ENCODE measurements at places on chromosomes 6 and 20. TPM values are rescaled to one million over a fixed set of nuclear protein-coding genes. Genes with fewer than 3 reads are reported as not detected.
A peak's percentile ranks its signal among the peaks of the same experiment; 100 is the strongest.

DNA sequence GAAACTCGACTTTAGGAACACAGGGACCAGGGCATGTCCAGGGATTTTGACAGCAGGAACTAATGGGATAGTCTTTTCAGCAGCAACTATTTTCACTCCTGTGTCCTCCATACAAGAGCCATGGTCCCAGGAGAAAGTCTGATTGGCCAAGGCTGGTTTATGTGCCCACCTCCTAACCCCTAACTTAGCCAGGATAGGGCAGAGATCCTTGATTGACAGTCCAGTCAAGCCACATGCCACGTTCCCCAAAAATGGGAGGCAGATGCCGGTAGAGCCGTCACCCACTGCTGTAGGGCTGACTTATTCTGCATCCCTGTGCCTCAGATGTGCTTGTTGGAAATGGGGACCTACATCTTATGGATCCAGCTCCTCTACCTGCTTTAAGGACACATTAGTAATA is 22.3 kb downstream of the SLC2A10 start:
- DNase-seq, result no peak

DNA sequence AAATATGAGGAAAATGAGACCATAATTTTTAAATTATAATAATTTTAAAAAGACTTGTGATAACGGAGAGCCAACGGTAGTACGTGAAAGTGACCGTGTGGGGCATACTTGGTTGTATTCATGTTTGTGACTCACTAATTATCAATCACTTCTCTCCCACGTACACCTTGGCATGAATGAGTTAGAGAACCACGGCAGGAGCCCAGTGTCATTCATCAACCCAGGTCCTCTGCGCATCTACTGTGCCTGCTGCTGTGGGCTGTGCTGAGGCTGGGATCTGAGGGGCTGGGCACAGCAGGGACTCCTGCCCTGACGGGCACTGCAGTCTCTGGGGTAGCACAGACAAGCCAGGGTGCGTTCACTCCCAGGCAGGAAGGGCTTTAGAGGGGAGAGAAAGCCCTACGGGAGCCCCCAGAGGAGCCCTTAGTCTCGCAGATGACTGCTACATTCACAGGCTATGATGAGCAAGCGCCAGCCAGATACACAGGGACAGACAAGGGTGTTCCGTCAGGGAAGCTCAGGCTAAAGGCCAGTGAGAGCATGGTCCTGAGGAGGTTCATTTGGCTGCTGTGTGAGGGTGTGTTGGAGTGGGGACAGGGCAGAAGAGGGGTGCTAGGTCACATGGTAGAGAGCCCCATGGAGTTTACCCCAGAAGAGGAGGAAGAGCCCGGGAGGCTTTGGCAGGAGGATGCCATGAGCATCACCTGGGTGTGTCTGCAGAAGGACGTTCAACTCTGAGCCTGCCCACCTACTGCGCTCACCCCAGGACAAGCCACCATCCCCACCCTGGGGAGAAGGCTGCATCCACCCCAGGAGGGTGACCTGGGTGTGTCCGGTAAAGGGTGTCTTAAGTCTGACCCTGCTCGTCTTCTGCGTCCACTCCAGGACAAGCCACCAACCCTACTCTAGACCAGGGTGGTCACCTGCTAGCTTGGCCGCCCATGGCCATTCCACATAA is 8.2 kb upstream of the RPS6KA2 start:
- DNase-seq, result no peak

TRIM38 gene
- total RNA-seq, result 9.6 TPM

GRCh38 chr6:124190256-124190655 is 386.6 kb downstream of the NKAIN2 start:
- no peak for DNase-seq

ETV7 gene
- 3.6 TPM for total RNA-seq

GRCh38 chr20:46099491-46100287 is 9.9 kb upstream of the NCOA5 start:
- DNase-seq, result peak; percentile 49

MCCD1 gene
- total RNA-seq, result not detected

DNA sequence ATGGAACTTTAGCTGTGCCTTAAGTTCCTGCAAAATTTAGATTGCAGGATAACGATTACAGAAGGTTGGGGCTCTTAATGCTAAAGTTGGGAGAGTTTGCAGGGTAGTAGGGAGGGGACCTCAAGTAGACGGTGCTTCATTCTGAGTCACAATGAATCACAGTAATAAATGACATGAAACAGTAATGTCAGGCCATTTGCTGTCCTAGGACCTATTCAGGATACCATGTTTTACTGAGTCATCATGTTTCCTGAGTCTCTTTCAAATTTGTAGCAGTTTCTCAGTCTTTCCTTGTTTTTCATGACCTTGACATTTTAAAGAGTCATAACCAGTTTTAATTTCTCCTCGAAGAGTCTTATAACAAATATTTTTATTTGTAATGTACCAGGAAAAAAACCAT is 406.9 kb upstream of the MAP3K7 start:
- DNase-seq, result no peak

DNA sequence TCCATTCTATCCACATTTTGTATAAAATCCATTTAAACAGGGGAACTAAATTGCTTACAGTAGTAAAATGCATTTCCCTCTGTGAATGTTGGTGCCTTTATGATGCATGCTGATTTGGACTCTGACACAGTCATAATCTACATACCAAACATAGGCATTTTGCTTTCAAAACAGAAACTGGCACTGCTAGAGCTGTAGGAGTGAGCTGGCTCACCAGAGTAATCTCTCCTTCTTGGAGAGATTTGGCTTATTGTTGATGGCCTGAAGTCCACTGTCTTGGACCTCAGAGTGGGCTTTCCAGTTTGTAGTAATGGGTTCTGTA is 363.2 kb upstream of the FLRT3 start:
- no peak for DNase-seq

MUC21 gene
- not detected for total RNA-seq

DNA sequence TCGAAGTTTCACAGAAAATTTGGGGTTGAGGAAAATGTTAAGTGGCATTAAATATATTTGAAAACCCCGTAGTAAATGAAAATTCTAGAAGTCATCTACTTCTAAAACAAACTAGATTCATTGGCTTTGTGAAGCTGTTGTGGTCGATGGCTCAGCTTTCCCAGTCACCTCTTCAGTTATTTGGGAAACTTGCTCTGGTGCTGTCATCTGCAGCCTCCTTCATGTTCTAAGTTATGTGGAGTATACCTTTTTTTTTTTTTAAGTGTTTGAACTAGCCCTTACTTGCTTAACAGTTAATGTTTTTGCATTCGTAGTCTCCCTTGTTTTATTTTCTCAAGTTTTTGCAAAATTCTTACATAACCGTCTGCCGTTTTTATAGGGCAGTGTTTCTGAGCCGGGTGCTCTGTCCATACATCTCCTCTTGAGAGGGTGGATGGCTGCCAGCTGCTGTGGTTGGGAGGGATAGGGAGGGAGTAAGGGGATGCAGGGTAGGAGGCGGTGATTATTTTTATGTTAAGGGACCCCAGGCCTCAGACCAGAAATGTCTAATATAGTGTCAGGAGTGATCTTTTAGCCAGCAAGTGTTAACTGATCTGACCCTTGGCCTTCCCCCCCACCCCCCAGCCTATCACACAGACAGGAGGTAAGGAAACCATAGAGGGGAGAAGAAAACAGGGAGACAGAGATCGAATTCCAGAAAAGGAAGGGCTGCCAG is 7.1 kb downstream of the RREB1 start:
- no peak for DNase-seq

DNA sequence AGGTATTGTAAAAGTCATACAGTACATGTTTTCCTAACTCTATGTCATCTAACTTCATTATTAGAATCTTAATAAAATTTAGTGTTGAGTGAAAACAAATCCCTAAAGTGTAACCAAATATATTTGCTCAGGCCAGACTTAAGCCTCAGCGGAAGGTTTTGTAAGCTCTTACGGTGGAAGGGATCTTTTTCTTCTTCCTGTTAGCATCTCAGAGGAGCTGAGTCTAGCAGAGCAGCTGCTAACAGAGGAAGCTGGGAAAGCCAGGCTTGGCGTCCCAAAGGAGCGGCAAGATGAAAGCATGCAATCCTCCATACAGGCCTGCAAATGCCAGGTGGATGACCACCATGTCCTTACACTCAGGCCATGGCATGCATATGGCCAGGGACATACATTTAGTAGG is 72.4 kb downstream of the ADTRP start:
- no peak for DNase-seq

MUCL3 gene
- not detected for total RNA-seq

- no peak for DNase-seq
Measured at GRCh38 chr20:61387204-61387953, 135.3 kb downstream of the CDH4 start.

ULBP2 gene
- 0.31 TPM for total RNA-seq

DNA sequence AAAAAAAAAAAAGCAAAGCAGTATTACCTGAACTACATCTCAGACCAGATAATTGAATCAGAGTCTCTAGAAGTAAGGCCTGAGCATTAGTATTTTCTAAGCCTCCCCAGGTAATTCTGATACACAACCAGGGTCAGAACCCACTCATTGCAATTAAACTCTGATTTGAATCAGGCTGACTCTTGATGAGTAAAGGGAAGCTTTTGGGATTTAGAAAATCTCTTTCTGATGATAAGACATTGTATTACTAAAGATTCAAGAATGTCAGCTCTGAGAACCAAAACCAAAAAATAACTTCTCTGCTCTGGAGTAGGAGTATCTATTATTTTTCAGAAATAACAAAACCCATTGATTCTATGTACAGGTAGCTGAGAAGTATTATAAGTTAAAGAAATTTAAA is 100.1 kb upstream of the COL21A1 start:
- no peak for DNase-seq

ANGPT4 gene
- total RNA-seq, result not detected

- no peak for DNase-seq
Measured at GRCh38 chr6:122726649-122727048, 52.9 kb upstream of the FABP7 start.

GRCh38 chr6:5990786-5991185 is 15.9 kb downstream of the NRN1 start:
- no peak for DNase-seq

PRPH2 gene
- 0.40 TPM for total RNA-seq

TINAG gene
- 41.6 TPM for total RNA-seq

DNA sequence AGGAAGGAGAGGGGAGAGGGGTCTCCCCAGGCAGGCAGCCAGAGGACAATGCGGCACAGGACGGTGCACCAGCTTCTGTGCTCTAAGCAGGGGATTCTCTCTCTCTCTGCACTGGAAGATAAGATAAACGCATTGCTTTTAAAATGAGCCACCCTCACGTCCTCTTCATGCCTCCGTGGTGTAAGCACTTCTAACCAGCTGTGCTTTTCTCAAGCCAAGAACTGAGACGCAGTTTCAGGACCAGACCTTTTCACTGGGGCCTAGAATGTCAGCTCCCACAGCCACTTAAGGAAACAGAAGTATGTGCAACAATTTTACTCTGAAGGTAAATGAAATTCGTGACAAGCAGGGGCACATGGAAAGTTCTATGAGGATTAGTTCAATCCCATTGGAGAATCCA is 82.4 kb downstream of the PSMB1 start:
- no peak for DNase-seq

DNA sequence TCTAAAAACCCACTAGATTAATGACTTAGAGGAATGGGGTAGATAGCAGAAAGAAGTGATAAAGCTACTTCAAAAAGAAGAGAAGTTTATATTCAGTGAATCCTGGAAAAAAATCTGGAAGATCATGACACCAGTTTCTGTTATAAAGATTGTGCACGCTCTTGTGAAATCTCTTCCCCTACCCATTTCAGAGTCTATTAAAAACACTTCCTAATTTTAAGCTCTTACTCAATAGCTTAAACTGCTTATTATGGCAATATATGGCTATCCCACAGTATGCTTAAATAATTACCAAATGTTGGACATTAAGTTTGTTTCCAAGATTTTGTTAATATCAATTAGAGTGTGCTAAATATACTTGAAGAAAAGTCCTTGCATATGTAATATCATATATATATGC is 585.3 kb upstream of the MAN1A1 start:
- DNase-seq, result no peak

DNA sequence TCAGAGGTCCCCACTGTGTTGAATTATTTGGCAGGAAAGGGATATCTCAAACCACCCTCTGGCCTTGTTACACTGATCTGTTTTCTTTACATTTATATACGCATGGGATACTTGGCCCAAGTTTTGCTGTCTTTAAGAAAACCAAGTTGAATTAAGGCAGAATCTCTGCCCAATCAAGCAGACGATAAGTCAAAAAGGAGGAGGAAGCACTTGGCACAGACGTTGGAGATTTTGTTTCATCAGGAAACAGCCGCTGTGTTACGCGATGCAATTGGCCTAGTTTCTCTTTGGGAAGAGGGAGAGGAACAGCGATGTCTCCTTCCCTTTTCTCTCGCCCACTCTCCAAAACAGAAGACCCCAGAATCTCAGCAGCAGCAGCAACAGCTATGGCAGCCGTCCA is 20.2 kb upstream of the NAA20 start:
- no peak for DNase-seq

DNA sequence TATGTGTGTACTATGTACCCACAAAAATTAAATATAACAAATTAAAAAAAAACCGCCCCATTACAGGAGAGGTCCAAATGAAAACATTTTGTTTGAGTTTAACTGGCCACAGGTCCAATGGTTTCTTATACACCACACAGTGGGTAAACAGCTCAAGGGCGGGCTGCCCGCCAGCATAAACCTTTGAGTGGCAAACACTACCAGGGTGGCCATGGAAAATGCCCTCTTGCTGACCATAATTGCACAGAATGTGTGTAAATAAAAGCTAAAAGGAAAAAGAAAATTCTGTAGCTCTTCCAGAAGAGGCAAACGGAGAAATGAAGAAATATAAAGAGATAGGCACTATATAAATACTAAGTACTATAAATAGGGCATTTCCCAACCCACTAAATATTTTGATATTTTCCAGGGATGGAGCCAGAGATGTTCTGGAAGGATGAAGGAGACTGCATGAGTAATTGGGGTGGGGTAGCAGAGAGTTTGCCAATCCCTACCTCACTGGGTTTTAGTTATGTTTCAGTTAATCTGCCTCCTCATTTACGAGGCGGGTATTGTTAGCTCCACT is 1.1 kb upstream of the CDC5L start:
- DNase-seq, result peak; percentile 41

- DNase-seq, result no peak
Measured at GRCh38 chr6:81366972-81367371, 385.5 kb downstream of the TENT5A start.

GRCh38 chr6:15755526-15755925 is 92.7 kb upstream of the DTNBP1 start:
- no peak for DNase-seq

- DNase-seq, result no peak
Measured at GRCh38 chr20:1087311-1087905, 31.0 kb upstream of the PSMF1 start.

- DNase-seq, result no peak
Measured at GRCh38 chr20:370977-371754, 9.4 kb upstream of the TRIB3 start.

OPRL1 gene
- 0.17 TPM for total RNA-seq

GRCh38 chr20:46260480-46260879 is 47.8 kb downstream of the CDH22 start:
- no peak for DNase-seq

DNA sequence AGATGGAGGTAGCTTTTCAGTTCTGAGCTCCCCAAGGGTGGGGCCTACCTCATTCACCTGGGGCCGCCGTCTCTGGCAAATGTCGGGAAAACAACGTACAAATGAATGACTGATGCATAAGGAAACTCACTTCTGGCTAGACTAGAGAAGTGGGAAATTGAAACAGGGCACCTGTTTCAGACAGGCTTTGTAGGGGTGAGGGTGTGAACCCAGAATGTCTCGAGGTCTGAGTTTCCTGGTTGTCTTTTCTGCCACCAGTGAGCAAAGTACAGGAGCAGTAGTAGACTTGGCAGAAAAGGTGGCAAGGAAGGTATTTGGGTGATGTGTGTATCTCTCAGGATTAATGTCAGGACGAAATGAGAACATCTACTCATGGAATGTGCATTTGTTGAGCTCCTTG is 308.5 kb downstream of the CLIC5 start:
- no peak for DNase-seq

- DNase-seq, result no peak
Measured at GRCh38 chr6:86474081-86474480, 463.2 kb upstream of the HTR1E start.
